ENCODE measurements at places on chromosomes 7 and 10.

DNA sequence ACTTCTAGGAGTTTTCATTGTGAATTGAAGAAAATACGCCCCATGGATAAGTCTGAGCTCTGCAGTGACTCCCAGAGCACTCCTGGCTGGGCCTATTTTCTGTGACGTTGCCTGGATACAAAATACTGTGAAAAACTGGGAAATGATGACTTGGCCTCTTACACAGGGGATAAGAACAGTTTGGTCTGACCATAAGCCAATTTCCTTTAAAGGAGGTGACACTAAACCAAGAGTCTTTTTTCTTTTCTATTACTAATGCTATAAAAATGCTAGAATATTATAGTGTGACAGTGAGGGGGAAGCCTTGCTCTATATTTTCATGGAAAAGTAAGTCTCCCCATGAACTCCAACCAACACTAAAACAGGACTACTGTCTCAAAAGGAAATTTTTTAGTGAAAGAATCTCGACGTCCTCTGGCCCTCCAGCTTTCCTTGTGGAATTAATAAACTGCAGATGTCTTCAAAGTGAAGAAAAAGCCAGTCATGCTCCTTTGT lies 45.5 kb downstream of the MYOF start:
- DNase-seq = no peak

GRCh38 chr10:47323636-47324296 lies 1.5 kb downstream of the GDF2 start:
- DNase-seq = no peak

DNA sequence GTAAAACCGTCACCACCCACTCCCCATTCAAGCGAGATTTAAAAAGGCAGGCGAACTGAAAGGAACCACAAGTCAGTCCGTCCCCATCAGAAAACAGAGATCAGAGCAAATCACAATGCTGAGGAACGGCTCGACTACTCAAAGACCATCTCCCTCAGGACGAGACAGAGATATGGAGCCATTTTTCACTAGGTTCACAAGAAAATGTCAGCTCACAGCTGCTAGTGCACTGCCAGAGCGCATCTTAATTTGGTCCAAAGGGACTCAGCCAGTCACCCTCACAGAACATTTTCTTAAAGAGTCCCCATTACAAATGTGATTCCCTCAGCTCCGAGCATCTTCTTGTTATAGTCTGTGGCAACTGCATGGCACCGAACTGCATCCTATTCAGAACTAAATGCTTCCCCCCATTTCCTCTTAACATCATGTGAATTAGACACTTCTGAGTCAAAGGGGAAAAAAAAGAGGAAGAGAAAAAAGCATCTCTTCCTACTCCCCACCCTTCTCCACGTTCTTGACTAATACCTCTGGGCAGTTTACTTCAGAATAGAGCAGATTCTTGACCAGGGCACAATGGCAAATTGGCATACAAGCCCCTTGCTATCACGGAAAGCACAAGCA lies 683.9 kb downstream of the MAGI2 start:
- no peak for DNase-seq

DNA sequence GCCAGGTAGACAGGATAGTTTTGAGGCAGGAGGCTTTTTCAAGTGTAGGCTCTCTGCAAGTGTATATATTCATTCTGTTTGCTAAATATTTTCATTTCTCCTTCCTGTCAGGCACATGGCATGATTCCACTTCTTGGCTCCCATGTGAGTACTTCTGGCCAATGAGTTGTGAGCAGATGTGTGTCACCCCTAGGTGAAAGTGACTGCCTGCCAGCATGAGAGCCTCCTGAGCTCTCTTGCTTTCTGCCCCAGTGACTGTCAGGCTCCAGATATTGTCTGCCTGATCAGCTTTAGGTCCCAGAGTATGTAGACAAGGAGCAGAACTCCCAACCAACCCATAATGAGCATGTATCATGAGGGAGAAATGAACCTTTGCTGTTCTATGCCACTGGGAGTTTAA lies 257.6 kb upstream of the NPY start:
- no peak for DNase-seq

- no peak for DNase-seq
Observed at GRCh38 chr10:3477683-3478082, 305.1 kb upstream of the PITRM1 start.
